Activated gamma-delta T cell treated with Interleukin-2 at 50 U/mL for 16 hours (primary cell): ENCODE measurements at places on chromosomes 5 and 9.

- DNase-seq = no peak
Measured at GRCh38 chr5:124446120-124446519, 300.3 kb downstream of the ZNF608 start.

DNA sequence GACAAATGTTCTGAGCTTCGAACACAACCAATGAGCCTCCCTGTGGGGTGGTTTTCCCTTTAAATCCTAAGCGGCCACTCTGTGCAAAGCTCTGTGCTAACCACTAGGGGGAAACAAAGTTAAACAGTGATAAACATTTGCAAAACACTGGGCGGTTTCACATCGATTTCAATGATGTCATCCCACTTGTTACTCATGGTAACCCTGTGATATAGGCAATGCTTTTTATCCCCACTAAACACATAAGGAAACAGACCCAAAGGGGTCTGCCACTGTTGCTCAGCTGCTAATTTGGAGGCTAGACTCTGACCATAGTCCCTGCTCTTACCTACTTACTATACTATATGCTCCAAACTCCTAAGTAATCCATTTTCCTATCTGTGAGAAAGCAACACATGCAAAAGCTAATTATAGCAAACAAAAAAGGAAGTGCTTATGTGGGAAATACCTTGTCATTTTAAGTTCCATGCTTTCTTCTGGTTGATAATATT lies 57.3 kb downstream of the PTPN3 start:
- no peak for DNase-seq

GRCh38 chr5:17012289-17012688 lies 76.2 kb upstream of the MYO10 start:
- DNase-seq = no peak

GRCh38 chr9:2727966-2728613 lies 10.8 kb downstream of the KCNV2 start:
- no peak for DNase-seq

GRCh38 chr5:138981131-138981530 lies 106.0 kb upstream of the LRRTM2 start:
- DNase-seq = no peak

DNA sequence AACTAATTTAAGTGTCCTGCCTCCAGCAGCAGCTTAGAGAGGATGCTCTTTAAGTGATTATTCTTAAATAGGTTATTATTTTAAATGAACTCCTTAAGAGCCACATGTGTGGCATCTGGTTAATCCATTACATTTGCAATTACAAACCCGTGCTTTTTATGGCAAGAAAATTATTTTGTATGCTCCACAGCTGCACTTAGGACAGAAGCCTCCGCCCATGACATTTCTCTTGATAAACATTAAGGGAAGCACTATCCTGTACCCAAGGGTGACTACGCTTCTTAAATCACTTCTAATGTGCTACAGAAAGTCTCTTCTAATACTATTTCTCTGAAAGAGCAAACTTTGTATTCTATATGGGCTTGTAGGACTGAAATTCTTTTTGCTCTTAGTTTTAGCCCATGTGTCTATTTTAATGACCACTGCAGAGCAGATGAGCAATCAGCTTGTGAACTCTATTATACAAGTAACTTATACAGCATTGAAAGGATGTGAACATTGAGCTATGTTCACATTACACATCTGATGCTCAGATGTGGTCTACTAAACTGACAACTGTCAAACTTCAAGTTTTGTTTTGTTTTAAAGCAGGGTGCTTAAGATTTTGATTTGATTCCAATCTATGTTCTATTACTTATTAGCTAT lies 223.4 kb downstream of the COX7C start:
- DNase-seq = no peak

GRCh38 chr5:111379391-111379816 lies 132.9 kb downstream of the STARD4 start:
- no peak for DNase-seq

DNA sequence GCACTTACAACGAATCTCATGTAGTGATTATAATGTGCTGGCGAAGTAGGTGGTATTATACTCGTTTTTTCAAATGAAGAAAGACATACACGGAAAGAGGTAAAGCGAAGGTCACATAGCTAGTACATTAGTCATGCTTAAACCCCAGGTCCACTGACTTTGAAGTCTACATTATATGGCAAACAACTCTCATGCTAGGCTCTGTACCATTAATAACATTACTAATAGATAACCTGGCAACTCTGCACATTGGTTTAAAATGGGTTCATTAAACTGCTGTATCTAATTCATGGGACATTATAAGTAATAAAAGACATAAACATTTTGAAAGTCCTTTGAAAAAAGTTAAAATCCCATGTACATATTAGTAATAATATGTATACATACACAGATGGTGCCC lies 21.2 kb downstream of the FYB1 start:
- no peak for DNase-seq

GRCh38 chr5:22708770-22709328 lies 144.3 kb downstream of the CDH12 start:
- no peak for DNase-seq

DNA sequence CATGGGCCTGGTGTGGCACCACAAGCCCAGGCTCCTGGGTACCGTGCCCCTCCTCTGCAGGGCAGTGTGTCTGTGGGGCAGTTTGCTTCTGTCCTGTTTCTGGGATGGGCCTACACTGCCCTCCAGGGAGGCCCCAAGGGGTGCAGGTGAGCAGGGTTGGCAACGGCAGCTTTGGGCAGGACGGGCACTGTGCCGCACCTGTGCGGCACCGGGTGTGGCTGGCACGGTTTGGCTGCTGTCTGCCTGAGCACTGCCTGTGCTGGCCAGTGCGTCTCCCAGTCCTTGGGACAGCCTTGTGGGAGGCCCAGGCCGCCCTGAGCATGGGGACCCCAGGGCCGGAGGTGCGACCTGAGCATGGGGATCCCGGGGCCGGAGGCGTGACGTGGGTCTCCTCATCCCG lies 37.2 kb downstream of the RXRA start:
- no peak for DNase-seq

DNA sequence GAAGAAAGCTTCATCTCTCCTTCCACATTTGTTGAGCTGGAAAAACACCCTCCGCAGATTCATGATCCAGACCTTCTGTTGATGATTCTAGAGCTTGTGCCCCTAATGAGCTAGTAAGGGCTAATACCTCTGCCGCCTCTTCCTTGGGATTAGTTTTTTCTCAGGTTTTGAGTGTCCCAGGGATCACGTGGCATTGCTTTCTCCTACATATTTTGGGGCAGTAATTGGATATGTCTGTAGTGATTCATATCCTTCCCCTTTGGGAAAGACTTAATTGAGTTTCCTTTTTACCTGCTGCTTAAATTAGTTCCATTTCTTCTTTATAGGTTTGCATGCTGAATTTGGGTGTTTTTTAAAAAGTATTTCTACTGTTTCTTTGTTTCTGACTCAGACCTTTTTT lies 143.9 kb downstream of the GOLPH3 start:
- DNase-seq = no peak

- no peak for DNase-seq
Measured at GRCh38 chr9:10396615-10397014, 216.2 kb downstream of the PTPRD start.

GRCh38 chr9:128411364-128412119 lies 9.1 kb upstream of the CERCAM start:
- no peak for DNase-seq

GRCh38 chr5:53099546-53099945 lies 10.0 kb downstream of the MOCS2 start:
- no peak for DNase-seq

- no peak for DNase-seq
Measured at GRCh38 chr9:8706531-8706930, 907.0 kb upstream of the DMAC1 start.

DNA sequence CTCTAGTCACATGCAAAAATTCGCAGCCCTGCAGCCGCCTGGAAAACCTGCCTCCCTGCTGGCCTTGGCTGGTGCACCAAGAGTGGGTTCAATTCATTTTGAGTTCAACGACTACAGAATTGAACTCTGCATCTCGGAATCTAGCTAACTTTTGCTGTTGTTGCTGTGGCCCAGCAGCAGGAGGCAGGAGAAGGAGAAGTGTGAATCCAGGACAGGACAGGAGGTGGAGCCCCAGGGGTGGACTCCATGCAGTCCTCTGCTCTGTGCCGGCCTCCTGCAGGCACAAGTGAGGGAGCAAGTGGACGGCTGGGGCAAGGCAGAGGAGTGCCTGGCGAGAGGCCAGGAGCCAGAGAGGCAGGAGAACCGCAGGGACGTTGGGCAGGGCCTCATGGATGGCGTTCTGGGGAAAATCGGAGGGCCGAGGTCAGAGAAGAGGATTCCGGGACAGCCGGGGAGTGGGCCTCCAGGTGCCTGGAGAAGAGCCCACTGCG lies 214.2 kb downstream of the FANCC start:
- no peak for DNase-seq

DNA sequence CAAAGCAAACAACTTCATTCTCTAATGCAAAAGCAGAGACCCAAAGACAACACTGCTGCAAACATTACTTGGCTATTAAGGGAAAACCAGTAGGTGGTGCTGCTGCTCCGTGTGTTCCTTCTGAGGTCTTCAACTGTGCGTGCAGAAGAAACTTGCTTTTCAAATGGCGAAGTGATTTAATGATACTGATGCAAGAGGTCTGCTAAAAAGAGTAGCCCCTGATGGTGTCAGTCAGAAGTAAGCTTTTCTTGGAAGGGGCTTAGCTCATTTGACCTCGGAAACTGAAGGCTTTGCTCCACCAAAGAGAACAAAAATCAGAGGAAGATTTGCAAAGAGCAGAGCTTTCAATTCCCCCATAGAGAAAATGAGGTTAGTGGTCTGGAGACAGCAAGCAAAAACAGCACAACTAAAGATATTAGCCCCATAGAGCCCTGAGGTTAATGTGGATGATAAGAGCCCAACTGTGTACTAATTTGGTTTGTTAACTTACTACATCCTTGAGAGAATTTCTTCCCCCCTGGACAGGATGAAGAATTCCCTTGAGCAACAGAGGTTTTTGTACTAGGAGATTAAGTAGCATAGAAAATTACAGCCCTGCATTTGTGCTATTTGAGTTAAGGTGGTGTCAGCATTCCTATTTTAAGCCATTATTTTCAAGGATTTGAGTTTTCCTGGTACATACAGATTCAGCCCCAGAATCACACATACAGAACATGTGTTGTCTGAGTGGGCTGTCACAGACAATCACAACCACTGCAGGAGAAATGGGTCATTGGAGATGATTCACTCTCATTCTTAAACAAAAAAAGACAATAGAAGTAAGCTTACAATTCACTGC lies 153.2 kb upstream of the C9orf72 start:
- DNase-seq = peak; percentile 11

GRCh38 chr9:84374516-84374915 lies 34.0 kb upstream of the SLC28A3 start:
- no peak for DNase-seq

DNA sequence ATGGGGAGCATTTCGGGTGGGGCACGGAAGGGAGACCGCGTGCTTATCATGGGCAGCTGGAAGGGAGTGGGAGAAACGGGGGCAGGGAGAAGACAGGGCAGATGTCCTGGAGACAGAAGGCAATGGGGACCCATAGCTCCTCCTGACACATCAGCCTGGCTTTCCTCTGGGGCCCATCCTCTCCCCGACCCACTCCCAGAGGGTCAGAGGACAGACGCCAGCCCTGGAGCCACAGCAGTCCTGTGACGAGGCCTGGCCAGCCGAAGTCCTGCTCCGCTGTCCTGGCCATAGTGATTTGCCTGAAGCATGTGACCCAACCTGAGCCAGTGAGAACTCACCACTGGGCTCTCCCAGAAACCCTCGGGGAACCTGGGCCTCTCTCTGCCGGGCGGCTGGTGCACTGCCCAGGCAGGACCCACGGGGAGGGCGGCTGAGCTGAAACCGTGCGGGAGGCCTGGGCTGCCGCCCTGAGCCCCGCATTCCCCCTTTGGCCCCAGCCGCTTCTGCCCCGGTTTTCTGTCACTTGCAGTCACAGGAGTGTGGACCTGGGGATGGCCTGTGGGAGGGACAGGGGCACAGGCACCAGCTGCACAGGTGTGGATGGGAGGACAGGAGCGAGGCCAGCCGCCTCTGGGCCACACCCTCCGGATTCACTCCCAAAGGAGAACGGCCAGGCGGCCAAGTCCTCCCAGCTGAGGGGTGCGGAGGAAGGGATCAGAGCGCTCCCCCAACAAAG lies 19.8 kb downstream of the ADAMTS2 start:
- no peak for DNase-seq

DNA sequence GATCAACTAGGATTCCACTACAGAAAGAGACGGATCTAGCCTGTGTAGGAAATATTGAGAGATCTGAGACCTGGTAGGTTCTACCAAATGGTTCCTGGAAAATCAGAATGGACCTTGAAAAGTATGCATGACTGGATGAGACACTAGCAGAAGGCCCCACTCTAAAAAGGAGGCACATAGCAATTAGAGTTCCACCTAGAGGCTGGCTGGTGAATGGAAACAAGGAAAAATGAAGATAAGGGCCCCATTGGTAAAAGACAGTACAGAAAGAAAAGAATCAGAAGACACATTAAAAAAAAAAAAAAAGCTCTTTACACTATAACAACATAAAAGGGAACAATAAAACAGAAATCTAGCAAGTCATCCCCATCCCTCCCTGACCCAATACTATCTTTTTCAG lies 518.5 kb downstream of the NR2F1-AS1 start:
- no peak for DNase-seq

GRCh38 chr9:1083325-1083913 lies 33.3 kb downstream of the DMRT2 start:
- no peak for DNase-seq

DNA sequence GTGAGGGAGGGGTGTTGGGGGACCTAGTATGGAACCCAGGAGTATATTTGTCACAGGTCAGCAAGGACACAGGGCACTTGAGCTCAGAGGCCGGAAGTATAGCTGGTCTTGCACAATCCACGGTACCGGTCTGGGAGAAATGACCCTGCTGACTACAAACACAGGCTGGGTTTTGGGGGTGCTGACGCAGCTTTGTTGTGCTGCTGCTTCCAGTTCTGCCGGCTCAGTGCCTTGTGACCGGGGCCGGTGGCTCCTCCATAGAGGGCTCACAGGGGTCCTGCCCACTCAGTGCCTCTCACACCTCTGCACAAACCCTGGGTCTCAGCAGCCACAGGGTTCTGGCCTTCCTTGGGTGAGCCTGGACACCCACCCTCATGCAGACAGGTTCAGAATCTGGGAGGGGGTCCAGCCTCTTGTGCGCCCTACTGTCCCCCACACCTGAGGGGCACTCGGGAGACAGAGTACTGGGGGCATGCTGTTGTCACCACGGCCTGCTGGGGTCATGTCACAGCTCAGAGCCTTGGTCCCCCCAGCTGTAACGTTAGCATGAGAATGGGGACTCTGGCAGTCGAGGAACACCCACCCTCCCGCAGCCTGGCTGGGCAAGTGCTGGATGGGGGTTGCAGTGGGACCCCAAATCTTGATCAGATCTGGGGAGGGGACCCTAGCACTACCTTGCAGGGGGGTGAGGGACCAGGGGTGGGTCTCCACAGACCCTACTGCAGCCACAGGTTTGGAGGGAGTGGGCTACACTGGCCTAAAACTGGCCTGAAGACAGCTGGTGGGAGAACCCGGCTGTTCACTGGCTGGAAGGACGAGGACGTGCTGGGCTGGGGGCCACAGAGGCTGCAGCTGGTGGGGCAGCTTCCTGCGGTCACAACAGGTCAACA lies 17.7 kb downstream of the NINJ1 start:
- no peak for DNase-seq

DNA sequence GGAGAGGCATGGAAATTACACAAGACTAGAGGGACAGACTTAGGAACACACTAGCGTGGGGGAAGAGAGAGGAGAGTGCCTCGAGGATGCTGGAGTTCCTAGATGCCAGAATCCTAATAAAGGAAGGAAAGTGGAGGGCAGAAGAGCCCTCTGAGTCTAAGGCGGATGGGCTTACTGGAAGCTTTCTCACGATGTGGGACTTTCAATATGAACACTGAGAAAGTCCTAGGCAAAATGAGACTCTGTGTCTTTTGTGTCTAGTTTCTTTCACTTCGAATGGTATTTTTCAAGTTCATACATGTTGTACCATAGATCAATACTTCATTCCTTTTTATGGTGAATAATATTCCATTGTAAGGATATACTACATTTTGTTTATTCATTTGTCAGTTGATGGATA lies 239.4 kb downstream of the NSG2 start:
- DNase-seq = no peak
